ENCODE measurements at places on chromosomes 7 and 10.

DNA sequence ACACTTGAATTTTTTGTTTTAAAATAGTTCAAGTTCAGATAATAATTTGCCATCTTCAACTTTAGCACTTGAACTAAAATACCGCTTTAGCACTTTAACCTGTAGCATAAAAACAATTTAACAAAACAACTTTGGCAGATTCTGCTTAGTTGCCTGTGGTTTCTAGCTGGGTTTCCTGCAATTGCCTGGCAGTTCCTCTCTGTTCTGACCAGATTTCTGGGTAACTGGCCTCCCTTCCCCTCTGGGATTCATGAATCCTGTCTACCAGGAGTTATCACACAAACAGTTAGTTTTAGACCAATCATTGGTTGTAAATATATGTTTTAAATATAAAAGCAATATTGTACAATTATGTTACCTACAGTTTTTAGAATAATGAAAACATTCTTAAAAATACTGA, 89.8 kb upstream of the HDAC9 start:
- DNase-seq = no peak

DNA sequence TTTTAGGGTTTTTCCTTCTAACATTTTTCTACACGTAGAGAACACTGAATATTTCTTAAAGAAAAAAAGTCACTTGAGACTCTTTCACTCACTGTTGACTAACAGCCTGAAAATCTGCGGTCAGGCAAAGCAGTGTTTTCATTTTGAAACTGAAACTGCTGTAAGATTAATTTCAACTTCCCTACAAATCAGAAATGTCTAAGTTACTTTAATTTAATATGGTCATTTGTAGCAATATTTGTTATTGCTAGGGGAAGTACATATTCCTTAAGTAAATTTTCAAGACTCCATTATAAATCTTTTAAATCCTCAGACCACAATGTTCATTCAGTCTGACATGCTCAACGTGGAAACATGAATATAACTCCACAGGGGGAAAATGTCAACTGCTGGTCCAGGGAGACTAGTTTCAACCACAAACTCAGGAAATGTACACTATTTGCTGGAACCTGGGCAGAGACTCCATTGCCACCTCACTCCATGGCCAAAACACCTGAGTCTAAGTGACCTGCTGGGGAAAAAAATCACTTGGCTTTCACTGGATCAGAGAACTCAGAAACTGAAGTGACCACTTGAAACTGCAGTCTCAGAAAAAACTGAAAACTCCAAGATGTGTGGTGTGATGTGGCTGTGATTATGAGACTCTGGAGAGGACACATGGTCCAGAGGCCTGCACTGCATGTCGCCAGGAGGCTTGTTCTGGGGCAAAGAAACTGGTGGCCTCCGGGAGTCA, 161.2 kb downstream of the TAX1BP1 start:
- no peak for DNase-seq

- no peak for DNase-seq
Observed at GRCh38 chr10:74175510-74176379, 24.7 kb downstream of the ADK start.

DNA sequence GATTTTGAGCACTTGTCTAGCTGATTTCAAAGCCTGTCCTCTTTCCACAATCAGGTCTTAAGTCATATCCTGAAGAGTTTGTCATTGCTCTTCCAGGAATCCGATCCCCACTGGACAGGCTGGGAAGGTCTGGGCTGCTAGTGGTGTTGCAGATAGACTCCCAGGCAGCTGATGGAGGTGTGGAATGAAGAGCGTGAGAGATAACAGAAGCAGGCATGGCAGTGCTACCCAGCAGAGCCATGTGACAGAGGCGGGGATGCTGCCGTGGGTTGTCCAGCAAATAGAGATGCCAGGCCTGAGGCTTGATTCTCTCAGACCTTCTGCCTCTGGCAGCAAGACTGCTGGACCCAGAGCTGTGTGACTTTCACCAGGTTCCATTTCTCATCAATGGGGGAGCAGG, 116.5 kb upstream of the EEPD1 start:
- DNase-seq = peak; percentile 16

- no peak for DNase-seq
Observed at GRCh38 chr7:87448388-87448787, 27.1 kb downstream of the ABCB4 start.

GRCh38 chr10:28719789-28720436, 42.6 kb downstream of the BAMBI start:
- no peak for DNase-seq

DNA sequence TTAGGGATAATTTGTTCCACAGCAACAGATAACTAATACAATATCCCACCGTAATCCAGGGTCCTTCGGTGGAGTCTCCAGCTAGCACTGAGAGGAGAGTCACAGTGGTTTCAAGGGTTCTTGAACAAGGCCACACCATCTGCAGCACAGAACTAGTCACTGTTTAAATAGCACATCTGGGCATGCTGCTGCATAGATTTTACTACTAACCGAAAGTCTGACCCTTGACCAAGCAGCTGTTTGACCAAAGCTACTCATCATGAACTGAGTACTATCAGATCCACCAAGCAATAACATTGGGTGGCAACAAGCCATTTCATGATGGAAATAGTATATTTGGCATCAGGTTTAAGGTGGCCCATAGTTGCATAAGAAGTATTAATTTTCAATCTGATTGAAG, 53.2 kb downstream of the ANKMY2 start:
- no peak for DNase-seq

GRCh38 chr7:155581107-155581830, 34.9 kb upstream of the CNPY1 start:
- no peak for DNase-seq

GRCh38 chr10:48996329-48996728, 56.7 kb upstream of the LRRC18 start:
- DNase-seq = no peak

- peak; percentile 24 for DNase-seq
Observed at GRCh38 chr7:81769891-81770727, at the start of gene HGF. Gene HGF, minus strand, starts transcription at chr7:81770047. Its CDS starts 76 bp downstream, at chr7:81769971.

GRCh38 chr7:149225106-149225505, 14.3 kb upstream of the ZNF212 start:
- DNase-seq = no peak

DNA sequence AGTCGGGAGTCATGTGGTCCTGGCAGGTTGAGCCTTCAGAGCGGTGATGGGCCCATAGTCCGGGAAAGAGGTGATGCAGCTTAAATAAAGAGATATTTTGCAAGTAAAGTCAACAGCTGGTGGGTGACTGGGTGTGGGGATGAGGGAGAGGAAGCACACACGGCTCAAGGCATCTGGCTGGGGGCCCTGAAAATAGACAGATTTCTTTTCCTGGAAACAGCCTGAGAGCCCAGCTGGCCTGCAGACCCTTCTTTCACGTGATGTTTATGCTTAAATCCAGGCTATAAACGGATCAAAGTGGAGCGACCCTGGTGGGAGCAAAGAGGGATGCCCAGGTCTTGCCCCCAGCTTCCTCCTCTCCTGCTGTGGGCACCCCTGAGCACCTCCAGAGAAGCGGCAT, 149.1 kb downstream of the TEX36 start:
- DNase-seq = no peak

DNA sequence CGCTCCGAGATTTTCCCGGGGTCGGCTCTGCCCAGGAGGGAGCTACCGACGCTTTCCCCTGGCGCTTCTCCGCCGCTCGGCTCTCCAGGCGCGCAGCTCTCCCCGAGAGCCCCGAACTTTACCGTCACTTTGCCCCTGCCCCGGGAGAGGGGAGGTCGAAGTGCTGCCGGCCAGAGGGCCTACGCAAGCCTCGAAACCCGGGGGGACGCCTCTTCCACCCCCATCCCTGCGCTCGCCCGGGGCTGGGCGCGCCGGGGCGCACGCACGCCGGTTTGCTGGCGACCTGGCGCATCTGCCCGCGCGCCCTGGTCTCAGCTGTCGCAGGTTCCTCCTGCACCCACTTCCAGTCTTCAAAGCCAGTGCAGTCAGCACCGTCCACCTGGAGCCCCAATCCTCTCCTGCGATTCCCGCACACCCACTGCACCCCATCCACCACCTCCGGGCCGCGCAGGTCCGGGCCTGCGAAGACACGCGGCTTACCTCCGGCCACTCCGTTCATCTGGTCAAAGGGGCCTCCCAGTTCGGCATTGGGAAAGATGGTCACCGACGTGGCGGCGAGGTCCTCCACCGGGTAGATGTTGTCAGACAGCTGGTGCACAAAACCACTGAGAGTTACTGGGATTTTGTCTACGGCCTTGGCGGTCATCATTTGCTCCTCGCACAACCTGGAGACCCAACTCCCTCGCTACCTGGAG, 638 bp downstream of the EGR2 start:
- DNase-seq = peak; percentile 81

GRCh38 chr10:103042129-103042528, 124.0 kb downstream of the CNNM2 start:
- no peak for DNase-seq

DNA sequence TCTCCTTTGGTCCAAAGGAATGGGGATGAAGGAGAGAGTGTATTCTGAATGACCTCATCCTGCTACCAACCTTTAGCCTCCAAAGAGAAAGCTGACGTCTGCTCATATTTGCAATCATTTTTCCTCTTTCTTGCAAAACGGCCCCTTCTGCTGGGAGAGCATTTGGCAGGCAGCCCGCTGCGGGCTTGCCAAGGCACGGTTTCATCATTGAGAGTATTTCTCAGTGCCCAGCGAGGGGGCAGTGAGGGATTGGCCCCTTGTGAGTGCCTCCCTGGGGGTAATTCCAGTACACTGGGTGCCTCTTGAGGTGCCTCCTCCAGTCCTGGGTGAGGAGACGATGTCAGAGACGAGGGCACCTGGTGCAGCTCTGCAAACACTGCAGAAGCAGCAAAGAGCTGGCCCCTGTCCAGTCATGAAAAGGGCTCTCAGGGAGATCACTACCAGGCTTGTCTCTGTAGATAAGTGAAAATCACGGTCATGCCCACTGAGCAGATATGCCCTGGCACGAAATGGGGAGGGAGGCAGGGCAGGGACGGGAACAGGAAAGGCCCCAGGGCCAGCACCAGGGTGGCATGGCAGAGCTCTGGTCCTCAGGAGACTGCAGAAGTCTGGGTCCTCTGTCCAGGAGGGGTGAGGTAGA, 48.7 kb upstream of the SHH start:
- peak; percentile 34 for DNase-seq

DNA sequence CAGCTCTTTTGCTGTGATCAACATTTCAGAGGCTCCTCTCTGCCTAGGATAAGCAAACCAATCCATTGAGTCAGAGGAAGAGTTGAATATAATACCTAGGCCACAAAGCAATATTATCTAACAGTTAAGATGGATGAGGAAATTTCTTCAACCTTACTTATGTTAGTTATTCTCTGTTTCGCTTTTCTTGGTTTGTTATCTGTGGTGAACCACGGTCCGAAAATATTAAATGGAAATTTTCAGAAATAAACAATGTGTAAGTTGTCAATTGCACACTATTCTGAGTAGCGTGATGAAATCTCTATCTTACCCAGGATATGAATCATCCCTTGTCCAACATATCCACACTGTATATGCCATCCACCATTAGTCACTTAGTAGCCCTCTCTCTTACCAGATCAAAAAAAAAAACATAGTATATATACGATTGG, 1.5 kb upstream of the HTR7 start:
- DNase-seq = no peak

Measured in pancreas (tissue), 10 donors.